NCI-H510A (cell line): ENCODE measurements at places on chromosomes 3 and 15.

DNA sequence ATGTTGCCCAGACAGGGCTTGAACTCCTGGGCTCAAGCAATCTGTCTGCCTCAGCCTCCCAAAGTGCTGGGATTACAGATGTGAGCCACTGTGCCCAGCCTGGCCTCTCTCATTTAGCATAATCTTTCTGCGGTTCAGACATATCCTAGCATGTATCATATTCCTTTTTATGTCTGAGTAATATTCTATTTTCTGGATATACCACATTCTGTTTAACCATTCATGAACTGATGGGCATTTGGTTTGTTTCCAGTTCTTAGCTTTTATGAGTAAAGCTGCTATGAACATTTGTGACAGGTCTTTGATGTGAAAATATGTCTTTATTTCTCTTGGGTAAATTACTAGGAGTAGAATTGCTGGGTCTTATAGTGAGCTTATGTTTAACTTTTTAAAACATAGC, 23.5 kb downstream of the FAM81A start:
- DNase-seq, result no peak

GRCh38 chr3:67644827-67645226, 9.6 kb downstream of the SUCLG2 start:
- DNase-seq, result no peak

DNA sequence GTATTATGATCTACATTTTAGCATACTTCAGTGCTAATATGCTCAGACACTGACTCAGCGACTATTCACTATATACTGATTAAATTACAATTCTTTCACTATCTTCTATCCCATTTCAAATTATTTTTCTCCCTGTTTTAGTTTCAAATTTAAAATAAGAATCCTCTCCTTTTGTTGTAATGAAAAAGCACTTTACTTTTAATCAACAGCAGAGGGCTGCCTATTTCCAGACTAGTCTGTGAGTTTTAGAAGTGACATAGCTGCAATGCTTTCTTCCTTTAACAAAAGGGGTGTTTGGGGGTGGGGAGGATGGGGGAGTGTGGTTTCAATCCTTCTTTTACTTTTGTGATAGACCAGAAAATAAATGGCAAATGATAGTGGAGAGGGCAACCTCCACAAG, 2.4 kb downstream of the NEDD4 start:
- no peak for DNase-seq

DNA sequence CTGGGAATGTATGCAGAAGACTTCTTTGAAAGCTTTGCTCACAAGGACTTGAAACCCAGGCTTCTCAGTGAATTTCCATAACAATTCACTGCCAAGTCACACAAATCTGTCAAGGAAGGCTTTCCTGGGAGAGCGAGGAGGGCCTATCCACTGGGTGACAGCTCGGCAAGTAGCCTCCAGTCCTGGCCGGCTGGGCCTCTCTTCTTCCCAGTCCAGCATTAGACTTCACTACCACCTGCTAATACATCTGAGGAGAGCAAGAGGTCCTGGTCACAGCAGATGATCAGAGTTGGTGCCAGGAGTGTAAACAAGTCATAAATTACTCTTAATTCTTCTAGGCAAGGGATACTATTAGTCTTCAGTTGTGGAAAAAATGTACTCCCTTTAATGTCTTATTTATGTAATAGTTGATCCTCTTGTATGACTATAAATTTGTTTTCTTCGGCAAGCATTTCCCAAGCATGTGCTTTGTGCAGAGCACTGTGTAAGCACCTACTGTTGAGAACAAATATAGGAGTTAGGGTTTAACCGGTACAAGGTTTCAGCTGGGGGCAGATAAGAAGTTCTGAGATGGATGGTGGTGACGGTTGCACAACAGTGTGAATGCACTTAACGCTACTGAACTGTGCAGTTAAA, 162.9 kb downstream of the VGLL4 start:
- DNase-seq, result no peak

- DNase-seq, result no peak
These were observed 32.2 kb upstream of the RAP2B start for GRCh38 chr3:153129866-153130265.

DNA sequence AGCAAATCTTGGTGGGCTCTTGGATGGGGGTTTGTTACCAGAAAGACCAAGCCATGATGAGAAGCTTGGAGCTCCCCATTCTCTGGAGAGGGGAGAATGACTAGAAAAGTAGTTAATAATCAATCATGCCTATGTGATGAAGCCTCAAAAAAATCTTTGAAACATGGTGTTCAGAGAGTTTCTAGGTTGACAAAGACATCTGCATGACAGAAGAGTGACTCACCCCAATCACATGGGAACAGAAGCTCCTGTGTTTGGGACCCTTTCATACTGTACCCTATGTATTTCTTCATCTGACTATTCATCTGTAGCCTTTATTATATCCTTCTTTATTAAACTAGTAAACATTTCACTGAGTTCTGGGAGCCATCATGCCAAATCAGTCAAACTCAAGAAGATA, 87.4 kb downstream of the BCHE start:
- no peak for DNase-seq

- DNase-seq, result no peak
These were observed 241.6 kb downstream of the NLGN1 start for GRCh38 chr3:173639098-173639497.

GRCh38 chr3:134236505-134237170, 14.0 kb downstream of the RYK start:
- DNase-seq, result no peak

DNA sequence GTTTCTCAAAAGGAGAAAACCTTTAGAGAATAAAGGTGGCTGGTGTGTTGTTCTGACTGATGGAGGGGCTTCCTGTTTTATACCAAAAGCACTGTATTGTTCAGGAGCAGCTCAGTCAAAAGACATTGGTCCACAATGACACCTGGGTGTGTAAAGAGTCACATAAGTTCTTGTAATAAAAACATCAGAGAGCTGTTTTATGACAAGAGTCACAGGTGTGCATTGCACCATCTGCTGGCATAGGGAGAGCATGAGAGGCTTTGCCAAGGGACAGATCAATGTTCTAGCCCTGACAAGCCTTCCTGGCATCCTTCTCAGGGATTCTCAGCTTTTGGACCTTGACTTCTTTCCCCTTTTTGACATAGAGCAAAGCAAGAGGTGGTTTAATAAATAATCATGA, 20.4 kb downstream of the ARPP21 start:
- no peak for DNase-seq

DNA sequence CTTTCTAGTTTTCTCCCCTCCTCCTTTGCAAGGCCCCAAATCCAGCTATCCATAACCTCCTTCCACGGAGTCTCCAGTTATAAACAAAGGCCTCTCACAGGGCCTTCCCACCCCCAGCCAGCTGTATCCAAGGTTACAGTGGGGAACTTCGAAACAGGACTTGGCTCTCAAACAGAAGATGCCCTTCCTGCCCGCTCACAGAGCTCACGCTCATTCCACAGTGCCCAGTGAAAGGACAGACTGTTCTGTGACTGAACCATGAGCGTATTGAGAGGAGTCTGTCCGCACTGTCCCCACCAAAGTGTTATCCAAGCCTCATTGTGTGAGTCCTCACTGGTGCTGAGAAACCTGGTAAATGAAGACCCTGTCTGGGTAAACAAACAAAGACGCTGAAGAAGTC, 35.4 kb downstream of the ARHGAP31 start:
- no peak for DNase-seq

- no peak for DNase-seq
These were observed 28.7 kb downstream of the HDGFL3 start for GRCh38 chr15:83178869-83179325.

- DNase-seq, result no peak
These were observed 23.8 kb downstream of the FEM1B start for GRCh38 chr15:68301301-68301700.

DNA sequence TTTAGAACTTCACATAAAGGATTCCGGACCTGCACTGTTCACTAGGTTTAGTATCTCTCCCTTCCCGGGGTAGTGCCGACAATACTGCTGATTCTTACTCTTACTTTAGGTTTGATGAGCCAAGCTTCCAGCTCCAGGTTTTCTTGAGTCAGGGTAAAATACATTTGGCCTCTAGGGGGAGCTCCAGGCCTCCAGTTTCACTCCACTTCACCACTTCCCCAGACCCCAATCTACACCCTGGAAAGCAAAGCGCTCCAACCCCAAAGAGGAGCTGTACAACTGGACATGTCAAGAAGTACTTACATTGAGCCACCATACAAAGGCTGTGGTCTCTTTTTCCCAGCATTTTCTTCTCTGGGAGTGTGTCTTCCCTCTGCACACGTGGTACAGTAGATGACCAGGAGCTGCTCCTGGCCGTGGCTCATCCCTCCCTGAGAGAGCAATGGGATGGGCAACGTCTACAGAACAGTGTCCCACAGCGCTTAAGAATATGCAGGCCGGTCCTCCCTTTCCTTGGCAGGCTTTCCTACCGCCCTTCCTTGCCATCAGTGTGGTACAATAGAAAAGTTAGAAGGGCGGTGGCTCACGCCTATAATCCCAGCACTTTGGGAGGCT, 93.9 kb upstream of the CCDC80 start:
- no peak for DNase-seq

- DNase-seq, result no peak
These were observed 1.3 kb downstream of the FXR1 start for GRCh38 chr3:180913581-180914404.

DNA sequence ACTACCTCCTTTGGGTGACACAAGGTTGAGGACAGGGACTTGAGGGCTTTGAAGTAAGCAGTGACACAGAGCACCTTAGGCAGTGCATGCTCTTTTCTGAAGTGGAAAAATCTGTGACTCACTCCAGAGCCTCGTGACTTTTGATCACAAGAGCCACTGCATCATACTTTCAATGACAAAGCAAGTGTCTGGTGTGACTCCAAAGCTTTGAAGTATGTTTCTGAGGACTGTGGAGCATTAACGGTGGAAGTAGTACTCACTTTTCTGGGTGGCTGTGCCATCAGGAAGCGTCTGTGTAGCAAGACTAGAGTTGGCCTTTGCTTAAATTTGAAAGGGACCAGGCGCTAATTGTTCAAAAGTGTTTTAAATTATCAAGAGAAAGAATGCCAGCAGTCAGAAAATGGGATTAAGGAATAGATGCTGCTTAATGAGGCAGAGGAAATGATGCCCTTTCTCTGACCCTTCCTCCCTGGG, 210.7 kb upstream of the TRIM42 start:
- DNase-seq, result no peak

GRCh38 chr15:25543196-25543595, 104.4 kb upstream of the UBE3A start:
- no peak for DNase-seq

- no peak for DNase-seq
These were observed 81.1 kb downstream of the TRIM42 start for GRCh38 chr3:140758791-140759444.

DNA sequence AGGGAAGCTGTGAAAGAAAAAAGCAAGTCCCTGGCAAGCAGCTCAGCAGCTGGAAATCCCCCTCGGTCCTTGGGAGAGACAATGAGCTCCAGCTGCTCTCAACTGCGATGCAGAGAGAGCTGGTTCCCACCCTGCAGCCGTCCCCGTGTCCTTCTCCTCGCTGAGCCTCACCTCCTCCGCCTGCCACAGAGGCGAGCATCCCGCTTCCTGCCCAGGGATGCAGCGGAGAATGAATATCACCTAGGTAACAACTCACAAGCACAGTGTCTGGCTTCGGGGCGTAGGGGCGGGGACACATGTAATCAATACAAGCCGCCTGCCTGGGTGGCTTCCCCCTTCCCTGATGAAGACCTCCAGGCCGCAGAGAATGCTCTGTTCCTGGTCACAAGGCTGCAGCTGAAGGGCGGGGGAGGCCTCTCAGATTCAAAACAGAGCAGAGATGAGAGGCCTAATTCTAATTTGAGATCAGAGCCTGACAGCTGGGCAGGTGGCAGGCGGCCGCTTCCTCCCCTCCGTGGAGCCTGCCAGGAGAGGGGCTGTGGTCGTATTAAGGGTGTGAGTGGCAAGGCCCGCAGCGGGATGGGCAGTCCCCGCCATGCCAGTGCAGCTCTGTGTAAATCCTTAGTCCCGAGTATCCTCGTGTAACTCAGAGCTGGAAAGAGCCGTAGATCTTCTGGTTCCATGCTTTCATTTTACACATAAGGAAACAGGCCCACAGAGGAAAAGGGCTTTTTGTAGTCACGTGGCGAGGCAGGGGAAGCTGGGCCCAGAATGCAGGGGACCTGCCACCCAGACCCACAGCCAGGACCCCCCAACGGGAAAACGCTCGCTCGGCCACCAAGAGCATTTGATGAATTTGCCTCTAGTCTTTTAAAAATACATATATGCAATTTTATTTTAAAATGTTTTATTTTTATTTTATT, 24.3 kb downstream of the ZDHHC19 start:
- no peak for DNase-seq

DNA sequence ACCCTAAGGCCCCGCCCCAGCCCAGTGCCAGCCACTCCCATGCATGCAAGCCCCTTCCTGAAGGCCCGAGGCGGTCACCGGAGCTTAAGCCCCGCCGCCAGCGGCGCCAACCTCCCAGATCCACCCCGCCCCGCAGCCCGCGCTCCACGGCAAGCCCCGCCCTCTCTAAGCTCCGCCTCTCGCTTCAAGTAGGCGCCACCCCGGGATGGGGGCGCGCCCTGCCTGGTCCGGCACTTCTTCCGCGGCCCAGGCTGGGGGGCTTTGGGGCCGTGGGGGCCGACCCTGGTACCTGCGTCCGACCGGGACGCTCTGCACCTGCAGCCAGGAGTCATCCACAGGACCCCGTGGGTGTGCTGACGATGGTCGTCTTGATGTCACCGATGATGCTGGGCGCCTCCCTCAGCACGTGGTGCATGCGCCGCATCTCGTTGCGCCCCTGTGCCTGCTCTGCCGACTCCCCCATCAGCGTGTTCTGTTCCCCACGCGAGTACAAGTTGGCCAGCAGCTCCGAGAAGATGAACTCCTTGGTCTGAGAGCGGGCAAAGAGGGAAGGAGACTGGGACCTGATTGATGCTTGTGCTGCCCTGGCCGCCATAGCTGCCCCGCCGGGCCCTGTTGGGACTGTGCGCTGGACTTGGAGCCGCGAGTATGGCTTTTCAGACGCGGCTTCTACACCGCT, 26.1 kb upstream of the CSPG4 start:
- peak; percentile 79 for DNase-seq

- no peak for DNase-seq
These were observed 515.6 kb downstream of the ZIC1 start for GRCh38 chr3:147924755-147925154.

- no peak for DNase-seq
These were observed 62.8 kb upstream of the UTS2B start for GRCh38 chr3:191393146-191393545.

- DNase-seq, result no peak
These were observed 43.9 kb upstream of the SMAD3 start for GRCh38 chr15:67021455-67021854.

GRCh38 chr15:44779761-44780160, 43.4 kb downstream of the TRIM69 start:
- no peak for DNase-seq

DNA sequence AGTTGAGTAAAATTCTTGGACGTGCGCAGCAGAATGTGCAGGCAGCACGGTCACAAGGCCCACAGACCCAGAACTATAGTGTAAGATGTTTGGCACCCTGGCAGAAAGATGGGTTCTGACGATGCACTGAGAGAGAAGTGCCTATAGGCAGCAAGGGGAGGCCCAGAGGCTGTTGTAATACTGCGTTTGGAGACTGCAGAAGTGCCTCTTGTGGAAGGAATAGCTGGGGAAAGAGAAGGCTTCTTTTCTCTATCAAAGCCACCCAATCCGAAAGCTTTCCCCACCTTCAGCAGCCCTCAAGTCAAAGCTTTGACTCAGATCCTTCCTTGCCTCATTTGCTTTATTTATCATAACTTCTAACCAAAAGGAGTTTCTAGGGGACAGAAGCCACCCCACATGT, 5.2 kb upstream of the SIN3A start:
- DNase-seq, result no peak

GRCh38 chr3:50173685-50174516, 17.5 kb upstream of the GNAT1 start:
- no peak for DNase-seq
